ENCODE measurements at places on chromosomes 1 and 21.

- DNase-seq: no peak
These were observed 1.9 kb downstream of the WDR26 start for GRCh38 chr1:224432672-224433040.

- no peak for DNase-seq
These were observed 522 bp downstream of the TEX35 start for GRCh38 chr1:178513278-178513983.

DNA sequence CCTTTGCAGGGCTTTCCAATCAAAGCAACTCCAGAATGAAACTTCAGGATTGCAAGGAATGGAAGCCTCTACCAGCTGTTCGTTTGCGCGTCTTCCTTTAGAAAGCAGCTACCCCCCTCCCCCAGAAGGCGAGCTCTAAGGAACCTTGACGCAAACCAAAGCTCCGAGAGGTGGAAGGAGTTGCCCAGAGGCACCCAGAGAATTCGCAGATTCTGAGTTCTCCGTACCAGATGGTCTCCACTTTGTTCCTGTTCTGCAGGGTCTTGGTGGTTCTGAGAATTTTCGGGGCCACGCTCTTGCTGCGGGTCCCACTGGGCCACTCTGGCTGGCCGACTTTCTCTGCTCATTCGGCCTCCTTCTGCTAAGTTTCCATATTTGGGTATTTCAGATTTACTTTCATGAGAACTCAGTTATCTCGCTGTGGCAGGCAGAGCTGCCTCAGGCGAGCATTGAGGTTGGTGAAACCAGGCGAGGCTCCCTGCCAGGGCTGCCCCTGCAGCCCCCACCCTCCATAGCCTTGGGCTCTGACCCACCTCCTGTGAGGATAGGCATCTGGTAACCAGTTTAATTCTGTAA, 801 bp downstream of the TRAF5 start:
- DNase-seq: peak; percentile 42

DNA sequence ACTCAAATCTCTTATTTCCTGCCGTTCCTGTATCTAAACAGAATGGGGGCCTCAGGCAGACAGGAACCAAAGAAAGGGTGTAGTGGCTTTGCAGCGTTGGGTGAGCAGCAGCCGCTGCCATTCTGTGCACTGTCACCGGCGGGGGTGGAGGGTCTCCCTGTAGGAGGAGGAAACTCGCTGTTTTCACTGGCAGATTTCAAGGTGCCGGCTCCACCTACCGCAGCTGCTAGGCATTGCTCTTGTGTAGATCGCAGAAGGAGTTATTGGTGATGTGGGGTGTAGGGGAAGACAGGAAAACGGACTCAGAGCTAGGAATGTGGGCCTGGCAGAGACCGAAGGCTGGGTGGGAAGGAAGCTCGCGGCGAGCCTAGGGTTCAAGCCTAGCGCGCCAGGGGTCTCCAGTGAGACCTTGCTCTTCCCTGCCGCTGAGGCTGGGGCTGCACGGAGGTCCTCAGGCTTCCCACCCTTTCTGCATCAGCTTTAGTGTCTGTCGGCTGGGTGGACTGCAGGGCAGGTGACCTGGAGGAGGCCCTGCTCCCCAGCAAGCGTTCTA, 20.8 kb downstream of the ATP5PO start:
- peak; percentile 78 for DNase-seq

- no peak for DNase-seq
These were observed 29.0 kb upstream of the LGALS8 start for GRCh38 chr1:236494586-236495466.

- no peak for DNase-seq
These were observed 518.4 kb upstream of the CAMK1G start for GRCh38 chr1:209064850-209065706.

GRCh38 chr1:170558731-170559130, 26.8 kb downstream of the GORAB start:
- DNase-seq: no peak

DNA sequence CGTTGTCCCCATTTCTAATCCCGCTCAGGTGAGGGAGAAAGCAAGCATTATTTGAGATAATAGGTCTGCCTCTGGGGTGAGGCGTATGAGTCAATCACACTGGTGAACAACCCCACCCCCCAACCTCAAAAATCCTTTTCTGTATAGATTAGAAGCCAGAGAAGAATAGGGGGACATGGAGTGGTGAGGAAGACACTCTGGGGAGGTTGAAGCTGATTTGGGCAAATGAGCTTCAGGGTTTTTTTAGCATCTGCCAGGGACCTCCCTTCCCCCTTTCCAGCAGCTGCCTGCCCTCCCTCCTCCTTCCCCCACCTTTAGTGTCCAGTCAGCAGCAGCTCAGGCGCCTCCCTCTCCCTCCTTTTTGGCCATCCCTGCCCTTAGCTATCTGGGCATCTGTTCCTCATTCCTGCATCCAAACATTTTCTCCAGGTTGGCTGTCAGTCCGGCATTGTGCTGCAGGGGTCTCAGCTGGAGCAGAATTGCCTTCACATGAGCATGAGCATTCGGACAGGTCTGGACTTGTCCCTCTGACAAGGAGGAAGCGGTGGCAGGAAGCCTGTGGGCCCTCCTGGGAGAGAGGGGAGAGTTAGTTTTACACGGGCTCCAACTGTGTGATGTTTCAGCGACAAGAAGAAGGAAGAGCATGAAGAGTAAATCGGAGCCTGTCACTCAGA, 30.8 kb upstream of the PTGFRN start:
- DNase-seq: no peak
